ENCODE measurements at places on chromosomes 5 and 9.

DNA sequence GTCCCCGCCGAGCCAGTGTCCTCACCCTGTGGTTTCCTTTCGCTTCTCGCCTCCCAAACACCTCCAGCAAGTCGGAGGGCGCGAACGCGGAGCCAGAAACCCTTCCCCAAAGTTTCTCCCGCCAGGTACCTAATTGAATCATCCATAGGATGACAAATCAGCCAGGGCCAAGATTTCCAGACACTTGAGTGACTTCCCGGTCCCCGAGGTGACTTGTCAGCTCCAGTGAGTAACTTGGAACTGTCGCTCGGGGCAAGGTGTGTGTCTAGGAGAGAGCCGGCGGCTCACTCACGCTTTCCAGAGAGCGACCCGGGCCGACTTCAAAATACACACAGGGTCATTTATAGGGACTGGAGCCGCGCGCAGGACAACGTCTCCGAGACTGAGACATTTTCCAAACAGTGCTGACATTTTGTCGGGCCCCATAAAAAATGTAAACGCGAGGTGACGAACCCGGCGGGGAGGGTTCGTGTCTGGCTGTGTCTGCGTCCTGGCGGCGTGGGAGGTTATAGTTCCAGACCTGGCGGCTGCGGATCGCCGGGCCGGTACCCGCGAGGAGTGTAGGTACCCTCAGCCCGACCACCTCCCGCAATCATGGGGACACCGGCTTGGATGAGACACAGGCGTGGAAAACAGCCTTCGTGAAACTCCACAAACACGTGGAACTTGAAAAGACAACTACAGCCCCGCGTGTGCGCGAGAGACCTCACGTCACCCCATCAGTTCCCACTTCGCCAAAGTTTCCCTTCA, 1.4 kb downstream of the GLIS3 start:
- DNase-seq: no peak

DNA sequence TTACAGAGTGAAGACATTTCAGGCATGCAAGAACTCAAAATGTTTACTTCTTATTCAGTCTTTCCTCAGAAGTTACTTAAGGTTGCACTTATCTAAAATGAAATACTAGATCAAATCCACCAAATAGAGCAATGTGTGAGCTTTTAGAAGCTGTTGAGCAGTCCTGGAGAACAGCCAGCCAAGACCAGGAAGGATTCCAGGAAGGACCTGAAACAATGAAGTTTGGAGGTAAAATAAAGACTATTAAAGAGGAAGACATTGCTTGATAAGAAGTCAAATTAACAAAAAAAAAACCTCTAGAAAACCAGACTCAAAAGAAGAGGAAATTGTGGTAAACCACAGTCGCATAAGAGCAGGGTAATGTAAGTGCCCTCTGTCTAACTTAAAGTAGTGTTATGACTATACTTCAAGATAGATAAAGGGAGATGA, 156.2 kb upstream of the S1PR3 start:
- no peak for DNase-seq

GRCh38 chr5:162288647-162289296, 221.2 kb downstream of the GABRG2 start:
- no peak for DNase-seq

DNA sequence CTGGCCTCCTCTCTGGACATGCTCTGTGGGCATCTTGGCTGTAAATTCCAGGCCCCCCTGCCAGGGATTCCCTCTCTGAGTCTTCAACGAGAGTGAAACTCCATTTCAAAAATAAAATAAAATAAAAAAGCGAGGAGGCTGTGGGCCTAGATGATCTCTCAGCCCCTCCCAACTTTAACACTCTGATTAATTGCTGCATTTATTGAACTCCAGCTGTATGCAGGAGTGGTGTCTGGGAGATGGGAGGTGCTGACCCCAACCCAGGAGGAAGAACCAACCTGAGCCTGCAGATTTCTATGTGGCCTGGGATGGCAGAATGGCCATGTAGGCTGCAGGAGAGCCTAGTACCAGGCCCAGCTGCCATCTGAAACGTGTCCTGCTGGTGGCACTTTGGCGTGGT, 154.5 kb upstream of the IER5L start:
- no peak for DNase-seq

GRCh38 chr9:129343424-129344375, 165.6 kb upstream of the IER5L start:
- no peak for DNase-seq

DNA sequence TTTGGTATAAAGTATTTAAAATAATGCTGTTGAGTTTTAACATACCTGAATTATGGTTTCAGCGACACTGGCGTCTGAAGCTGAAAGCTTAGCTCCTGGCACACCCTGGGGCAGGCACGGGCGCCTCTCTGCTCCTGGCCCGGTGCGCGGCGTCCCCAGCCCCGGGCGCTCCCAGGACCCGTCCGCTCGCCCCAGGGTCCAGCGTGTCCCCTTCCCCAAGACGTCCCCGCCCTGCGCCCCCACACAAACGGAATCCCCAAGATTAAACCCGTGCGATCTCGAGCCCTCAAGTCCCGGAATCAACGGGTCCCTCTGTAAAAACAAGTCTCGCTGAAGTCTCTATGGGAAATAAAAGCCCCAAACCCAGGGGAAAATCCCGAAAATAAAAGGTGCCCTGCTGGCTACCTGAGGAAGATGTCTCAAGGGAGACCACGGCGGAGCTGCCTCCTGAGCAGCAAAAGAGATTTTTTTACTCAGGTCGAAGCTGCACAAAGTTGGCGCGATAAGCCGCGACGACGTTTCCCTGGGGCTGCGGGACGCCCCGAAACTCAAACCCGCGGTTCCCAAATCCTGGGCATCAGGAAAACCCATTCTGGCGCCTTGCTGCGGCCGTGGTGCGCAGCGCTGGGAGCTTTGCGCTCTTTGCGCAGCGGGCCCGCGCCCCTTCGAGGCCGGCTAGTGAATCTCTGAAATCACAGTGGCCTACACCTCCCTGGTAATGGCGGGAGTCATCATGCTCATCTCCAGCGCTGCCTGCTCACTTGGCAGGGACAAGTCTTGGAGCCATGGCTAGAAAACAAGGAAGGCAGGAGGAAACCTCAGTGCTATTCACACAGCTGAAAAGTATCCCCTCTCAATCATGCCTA, 6.3 kb upstream of the IFNA8 start:
- DNase-seq: no peak

GRCh38 chr9:124354346-124355038, 60.8 kb downstream of the PSMB7 start:
- no peak for DNase-seq

GRCh38 chr9:115739096-115739875, 414.3 kb upstream of the PAPPA start:
- no peak for DNase-seq

DNA sequence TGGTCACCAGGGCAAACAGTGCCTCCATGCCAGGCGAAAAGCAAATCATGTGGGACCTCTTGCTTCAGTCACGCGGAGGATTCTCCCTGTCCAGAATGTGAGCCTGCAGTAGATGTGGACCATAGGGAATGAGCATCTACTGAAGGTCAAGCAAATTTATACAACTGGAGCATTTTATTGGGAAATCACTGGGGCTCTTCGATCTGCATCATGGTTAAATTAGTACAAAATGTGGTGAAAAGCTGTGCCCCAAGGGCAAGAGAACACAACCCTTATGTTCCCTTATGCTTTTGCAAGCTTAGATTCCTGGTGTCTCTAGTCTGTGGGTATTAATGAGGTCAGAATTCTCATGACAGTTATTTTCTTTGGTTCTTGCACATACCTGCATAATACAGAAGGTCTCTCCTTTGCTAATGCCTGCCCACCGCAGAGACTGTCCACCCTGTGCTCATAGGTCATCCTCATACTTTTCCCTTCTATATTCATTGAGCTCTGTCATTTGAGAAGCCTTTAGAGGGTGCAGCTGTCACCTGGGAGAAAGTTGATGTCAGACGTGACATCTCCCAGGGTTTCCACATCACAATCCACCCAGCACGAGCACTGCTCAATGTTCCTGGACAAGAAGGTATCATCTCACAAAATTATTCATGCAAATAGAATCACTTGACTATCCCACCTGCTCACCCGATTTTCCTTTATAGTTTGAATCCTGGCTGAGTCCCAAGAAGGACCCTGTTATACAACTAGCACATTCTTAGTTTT, 111.7 kb downstream of the NXNL2 start:
- no peak for DNase-seq

GRCh38 chr9:32339424-32339823, 45.0 kb upstream of the ACO1 start:
- DNase-seq: no peak

DNA sequence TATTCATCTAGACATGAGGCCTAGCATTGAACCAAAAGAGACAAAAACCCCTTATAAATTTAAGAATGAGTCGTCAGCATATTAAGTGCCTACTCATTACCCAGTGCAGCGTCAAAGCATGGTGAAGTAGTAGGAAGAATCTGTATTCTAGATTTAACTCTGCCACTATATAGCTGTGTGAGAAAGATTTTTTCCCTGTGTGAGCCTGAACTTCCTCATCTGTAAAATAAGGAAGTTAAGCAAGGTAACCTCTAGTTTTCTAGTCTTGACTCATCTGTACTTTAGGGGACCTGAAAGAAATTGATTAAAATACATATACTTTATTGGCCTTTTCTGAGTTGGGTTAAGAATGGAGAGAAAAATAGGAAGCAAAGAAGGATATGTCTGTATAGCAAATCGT, 82.1 kb upstream of the RUSC2 start:
- no peak for DNase-seq

DNA sequence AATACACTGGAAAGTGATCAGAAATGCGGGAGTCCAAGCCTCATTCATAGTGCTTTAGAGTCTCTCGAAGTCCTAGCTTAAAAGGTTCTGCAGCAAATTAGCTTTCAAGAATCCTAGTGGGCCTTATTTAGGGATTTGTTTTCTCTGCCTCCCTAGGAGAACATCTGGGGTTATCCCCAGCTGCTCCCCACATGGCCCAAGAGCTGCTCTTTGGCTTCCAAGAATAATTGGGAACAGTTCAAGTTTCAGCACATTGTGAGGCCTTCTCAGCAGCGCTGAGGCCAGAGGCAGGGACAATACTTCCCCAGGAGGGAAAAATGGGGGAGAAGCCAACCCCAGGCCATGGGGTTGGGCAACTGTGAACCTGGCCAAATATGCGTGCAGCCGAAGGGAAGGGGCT, 108.7 kb downstream of the LIFR start:
- no peak for DNase-seq

- DNase-seq: no peak
These were observed 53.2 kb upstream of the C5orf58 start for GRCh38 chr5:170179626-170180025.

- DNase-seq: no peak
These were observed 131.9 kb downstream of the ST8SIA4 start for GRCh38 chr5:100771181-100771580.

- DNase-seq: no peak
These were observed 149.7 kb downstream of the ENC1 start for GRCh38 chr5:74490814-74491213.

DNA sequence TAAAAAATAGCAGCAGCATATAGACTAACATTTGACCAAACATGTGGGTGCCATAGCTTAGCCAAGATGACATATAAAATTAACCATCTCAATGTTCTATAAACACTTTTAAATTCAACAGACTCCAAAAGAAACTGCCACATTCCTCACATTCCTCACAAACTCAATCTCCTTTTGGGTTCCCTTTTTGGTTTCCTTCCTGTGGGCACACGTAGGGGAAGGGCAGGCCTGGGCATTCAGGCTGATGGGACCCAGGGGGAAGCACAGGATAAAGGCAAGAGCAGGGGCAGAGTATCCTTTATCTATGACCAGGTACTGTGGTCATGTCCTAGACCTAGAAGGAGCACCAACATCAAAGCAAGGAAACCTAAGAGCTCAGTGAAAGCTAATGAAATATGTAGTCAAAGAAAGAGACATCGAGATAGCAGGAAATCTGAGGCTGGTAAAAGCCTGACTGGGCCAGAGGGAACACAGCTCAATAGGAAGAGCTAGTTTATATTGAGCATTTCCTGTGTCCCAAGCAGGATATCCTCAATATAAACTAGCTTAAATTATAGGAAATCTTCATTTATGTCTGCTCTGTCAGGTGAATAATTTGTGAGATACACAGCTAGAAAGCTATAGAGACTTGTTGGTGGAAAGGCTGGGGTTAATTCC, 13.6 kb upstream of the ERAP1 start:
- peak; percentile 21 for DNase-seq

GRCh38 chr9:98215271-98215670, 22.8 kb upstream of the CORO2A start:
- DNase-seq: no peak

DNA sequence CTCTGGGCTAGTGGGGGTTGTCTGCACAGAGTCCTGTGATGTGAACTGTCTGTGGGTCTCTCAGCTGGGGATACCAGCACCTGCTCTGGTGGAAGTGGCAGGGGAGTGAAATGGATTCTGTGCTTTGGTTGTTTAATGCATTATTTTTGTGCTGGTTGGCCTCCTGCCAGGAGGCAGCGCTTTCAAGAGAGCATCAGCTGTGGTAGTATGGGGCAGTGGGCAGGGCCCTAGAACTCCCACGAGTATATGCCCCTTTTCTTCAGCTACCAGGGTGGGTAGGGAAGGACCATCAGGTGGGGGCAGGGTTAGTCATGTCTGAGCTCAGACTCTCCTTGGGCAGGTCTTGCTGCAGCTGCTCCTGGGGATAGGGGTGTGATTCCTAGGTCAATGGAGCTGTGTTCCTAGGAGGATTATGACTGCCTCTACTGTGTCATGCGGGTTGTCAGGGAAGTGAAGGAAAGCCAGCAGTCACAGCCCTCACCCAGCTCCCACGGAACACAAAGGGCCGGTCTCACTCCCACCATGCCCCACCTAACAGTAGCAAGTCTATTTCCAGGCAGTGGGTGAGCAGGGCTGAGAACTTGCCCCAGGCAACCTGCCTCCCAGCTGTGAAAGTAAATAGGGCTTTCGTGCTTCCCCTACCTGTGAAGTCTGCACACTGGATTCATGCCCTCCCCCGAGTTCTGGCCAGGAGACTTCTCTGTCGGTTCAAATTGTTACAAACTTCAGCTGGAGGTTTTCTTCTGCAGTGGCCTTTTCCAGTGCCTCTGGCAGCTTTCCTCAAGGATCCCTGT, 25.7 kb upstream of the FAM81B start:
- DNase-seq: no peak

DNA sequence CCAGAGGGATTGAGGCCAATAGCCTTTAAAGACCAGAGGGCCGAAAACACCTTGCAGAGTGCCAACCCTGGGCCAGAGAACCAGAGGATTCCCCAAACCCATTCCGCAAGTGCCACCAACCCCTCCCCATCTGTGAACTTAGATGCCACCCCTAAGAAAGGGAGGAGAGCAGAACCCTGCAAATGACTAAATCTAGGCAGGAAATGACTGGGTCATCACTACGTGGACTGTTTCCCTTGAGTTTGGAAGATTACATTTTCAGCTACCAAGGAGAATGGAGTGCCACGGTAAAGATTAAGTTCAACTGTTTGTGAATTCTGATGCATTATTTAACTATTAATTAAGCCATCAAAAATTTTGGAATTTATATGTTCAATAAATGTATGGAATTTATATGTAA, 142.8 kb downstream of the ENC1 start:
- no peak for DNase-seq

- DNase-seq: no peak
These were observed 37.3 kb upstream of the CDK5RAP2 start for GRCh38 chr9:120616966-120617935.
